ENCODE measurements at places on chromosomes 1 and 21.

- DNase-seq, result no peak
These were observed at the start of gene TNFRSF9 for GRCh38 chr1:7940745-7941436. Gene TNFRSF9, minus strand, starts transcription at chr1:7940839. Its CDS starts 845 bp downstream, at chr1:7939994.

- DNase-seq, result no peak
These were observed at the start of gene B3GALT6 for GRCh38 chr1:1232208-1232795. Gene B3GALT6, plus strand, starts transcription at chr1:1232237. Its CDS starts 42 bp downstream, at chr1:1232279.

DNA sequence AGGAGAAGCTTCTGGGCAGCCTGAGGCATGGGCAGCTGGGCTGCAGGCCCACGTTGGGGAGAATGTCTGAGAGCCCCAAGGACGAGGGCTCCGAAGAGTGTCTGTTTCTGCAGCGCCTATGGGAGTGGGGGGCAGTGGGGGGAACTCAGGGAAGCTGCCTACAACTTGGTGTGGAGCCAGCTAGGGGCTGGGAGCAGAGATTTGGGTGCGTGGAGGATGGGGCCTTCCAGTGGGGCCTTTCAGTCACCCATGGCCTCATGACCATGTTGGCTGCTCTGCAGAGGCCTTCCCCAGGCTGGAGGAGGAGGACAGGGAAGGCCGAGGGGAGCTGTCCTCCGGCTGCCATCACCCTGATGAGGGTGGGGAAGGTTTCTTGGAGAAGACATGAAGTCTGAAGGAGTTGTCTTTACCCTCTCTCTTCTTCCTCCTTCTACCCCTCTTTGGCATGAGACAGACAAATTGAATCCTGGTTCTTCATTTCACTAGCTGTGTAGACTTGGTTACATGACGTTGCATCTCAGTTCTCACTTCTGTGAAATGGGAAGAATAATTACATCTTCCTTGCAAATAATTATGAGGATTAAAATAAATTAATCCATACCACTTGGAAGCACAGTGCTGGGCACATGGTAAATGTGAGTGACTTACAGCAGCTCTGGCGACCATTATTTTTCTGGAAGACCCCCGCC, 8.3 kb downstream of the PPFIA4 start:
- no peak for DNase-seq

GRCh38 chr1:31315902-31316301, 19.1 kb downstream of the ZCCHC17 start:
- no peak for DNase-seq

DNA sequence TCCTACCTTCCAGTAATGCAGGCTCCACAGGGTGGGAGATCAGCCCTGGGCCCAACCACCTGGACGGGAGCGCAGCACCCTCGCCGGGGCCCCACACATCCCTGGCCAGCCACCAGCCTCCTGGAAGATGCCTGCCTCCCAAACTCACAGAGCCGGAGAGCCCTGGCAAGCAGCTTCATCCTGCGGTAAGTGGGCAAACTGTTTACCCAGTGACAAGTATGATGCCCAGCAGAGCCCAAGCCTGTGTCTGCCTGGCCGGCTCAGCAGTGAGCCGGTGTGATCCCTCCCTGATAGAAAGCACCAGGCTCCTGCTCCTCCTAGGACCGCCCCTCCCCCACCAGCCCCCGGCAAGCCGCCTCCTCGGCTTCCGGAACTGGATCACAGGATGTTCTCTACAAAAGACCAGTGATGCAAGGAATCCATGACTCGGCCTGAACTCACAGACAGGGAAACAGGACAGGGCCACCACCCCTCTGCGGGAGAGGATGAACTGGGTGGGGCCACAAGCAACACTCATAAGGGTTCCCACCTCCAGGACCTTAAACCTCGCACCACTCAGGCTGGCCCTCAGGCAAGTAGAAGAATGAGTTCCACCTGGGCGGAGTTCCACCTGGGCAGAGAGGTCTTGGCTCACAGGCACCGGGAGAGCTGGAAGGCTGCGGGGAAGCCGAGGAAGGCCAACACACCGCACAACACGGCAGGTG, 7.9 kb downstream of the ACOT7 start:
- DNase-seq, result peak; percentile 75

DNA sequence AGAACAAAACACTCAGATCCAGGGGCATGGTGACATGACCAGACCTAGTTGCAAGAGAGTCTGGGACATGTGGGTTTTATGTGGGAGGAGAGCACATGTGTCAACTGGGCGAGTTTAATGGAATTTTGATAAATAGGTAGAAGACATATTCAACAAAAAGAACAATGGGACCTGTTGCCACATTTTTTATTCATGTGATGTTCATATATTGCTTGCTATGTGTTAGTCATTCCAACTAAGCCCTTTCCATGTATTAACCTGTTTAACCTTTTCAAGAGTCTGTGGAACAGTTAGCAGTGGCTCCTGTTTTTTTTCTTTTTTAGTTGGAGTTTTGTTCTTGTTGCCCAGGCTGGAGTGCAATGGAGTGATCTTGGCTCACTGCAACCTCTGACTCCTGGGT, 30.1 kb upstream of the CSF3R start:
- no peak for DNase-seq

GRCh38 chr1:43991476-43992231, at the start of gene CCDC24:
Gene CCDC24, plus strand, starts transcription at chr1:43991599. Its CDS starts 280 bp downstream, at chr1:43991879.
- DNase-seq, result peak; percentile 72

DNA sequence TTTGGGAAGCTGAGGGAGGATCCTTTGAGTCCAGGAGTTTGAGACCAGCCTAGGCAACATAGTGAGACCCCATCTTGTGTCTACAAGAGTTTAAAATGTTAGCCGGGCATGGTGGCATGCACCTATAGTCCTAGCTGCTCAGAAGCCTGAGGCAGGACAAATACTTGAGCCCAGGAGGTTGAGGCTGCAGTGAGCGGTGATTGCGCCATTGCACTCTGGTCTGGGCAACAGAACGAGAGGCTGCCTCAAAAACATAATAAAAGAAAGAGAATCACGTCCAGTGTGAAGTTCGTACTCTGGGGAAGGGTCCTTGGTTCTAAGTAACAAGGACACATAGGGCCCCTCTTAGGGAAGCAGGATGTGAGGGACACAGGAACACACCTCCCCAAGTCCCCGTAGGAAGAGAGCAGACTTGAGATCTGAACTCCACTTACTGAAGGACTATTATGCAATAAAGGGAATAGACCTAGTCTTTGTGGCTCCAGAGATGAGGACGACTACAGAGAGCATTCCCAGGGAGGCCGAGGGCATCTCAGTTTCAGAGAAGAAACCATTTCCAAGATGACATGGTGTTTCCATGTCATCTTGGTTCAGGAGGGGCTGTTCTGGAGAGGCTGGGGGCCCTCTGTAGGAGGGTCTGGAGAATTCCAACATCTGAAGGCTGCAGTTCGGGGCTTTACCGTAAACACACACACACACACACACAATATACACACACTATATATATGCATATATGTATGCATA, 10.8 kb upstream of the ENO1 start:
- no peak for DNase-seq

DNA sequence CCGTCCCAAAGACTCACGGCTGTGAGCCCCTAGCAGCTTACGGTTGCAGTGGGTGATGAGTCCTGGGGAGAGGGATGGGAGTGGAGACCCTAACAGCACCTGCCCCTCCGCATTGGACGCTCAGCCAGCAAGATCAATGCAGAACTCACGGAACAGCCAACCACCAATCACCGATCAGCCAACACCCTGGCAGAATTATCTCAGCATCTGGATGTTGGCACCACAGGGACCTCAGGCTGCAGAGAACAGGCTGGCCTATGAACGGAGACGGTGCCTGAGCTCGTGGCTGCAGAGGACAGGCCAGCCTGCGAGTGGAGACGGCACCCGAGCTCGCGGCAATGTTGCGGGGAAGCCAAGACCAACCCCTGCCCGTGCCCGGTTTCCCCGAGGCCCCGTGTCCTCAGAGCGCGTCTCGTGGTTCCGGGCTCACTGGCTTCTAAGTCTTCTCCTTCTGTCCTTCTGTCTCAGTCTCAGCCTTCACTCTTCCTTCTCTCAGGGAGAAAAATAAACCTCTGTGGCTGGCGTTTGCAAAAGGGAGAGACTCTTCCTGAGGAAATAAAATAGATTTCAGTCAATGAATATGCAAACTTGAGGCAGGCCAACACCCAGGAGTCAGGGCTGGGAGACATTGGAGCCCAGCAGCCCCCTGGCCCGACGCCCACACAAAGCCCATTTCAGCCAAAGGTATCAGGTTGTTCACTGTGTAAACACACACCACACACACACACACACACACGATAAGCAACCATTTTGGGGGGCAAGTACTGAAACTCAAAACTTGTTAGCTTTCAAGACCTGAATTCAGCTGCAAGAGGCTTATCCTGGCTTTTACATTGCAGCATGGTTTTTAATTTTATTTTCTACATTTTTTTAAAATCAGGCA, 67.8 kb downstream of the SIK1 start:
- no peak for DNase-seq

- DNase-seq, result no peak
These were observed 76.0 kb downstream of the GPATCH2 start for GRCh38 chr1:217554849-217555248.

DNA sequence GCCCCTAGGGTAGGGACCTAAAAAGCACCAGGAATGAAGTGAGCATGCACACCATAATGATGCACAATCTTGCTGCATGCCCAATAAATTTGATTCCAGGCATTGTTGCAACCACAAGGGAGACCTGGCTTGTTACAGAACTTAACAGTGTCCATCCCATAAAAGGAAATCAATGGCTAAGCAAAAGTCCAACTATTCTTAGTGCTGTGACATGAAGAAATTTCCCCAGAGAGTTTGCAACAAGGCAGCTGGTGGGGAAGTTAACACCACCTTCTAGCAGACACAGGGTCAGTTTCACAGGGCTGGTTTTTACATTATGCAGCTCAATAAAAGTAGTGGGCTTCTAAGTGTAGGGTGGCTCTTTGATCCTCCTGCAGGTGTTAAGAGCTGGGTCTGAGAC, 221.1 kb downstream of the KCNJ6 start:
- no peak for DNase-seq

GRCh38 chr1:162984699-162985098, 84.5 kb upstream of the RGS4 start:
- no peak for DNase-seq

DNA sequence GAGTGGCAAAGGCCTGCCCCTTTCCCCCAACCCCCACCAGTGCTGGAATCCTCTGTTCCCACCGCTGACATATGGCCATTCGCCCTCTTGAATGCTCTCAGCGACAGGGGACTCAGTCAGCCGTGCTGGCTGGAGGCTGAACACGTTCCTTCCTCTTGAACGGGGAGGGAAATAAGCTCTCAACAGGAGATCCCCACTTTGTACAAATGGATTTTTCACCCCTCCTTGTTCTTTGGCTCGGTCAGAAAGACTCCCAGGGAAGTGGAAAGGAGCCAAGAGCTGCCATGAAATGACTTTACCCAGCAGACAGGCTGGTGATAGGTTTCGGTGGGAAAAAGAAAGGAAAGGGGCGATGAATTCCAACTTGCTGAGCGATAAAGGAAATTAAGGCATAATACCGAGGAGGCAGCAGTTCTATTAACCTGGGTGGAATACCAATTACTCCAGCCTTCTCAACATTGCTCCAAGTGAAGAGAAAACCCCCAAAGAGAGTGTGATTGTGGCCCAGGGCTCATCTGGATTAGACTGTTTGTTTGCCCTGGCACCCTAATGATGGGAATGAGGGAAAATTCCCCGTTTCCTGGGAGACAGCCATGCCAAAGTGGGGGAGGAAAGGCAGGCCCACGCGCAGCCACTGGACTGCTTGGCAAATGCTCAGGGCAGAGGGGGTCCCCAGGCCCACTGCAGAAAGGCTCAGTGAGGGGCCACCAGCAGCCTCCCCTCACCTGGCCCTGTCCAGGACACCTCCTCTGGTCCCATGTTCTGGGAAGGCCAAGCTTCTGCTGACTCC, 23.9 kb downstream of the LRP8 start:
- no peak for DNase-seq

- DNase-seq, result no peak
These were observed 41.7 kb upstream of the ZNF326 start for GRCh38 chr1:89953131-89953626.

- no peak for DNase-seq
These were observed 1.4 kb upstream of the ARHGEF2 start for GRCh38 chr1:155979597-155980343.

DNA sequence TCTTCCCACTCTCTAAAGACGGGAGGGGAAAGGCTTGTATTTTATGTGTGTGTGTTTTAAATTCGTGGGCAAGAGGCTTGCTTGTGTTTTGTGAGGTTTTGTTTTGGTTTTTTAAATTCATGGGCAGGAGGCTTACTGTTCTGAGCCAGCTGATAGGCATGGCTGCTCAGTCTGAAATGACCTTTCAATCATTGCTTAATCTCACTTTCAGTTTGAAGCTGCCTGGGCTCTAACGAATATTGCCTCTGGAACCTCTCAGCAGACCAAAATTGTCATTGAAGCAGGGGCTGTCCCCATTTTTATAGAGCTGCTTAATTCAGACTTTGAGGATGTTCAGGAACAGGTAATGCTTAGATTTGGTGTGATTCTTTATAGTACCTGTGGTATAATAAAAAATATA, 20.3 kb upstream of the TXLNA start:
- no peak for DNase-seq

GRCh38 chr1:112544011-112544688, 35.4 kb downstream of the WNT2B start:
- no peak for DNase-seq

GRCh38 chr1:51491166-51491981, 27.7 kb downstream of the EPS15 start:
- no peak for DNase-seq

- no peak for DNase-seq
These were observed 2.4 kb upstream of the RNU5D-1 start for GRCh38 chr1:44733365-44733764.

- no peak for DNase-seq
These were observed 13.5 kb downstream of the TNFRSF1B start for GRCh38 chr1:12180315-12180714.

- DNase-seq, result no peak
These were observed 111.4 kb downstream of the HLX start for GRCh38 chr1:220990427-220991339.

DNA sequence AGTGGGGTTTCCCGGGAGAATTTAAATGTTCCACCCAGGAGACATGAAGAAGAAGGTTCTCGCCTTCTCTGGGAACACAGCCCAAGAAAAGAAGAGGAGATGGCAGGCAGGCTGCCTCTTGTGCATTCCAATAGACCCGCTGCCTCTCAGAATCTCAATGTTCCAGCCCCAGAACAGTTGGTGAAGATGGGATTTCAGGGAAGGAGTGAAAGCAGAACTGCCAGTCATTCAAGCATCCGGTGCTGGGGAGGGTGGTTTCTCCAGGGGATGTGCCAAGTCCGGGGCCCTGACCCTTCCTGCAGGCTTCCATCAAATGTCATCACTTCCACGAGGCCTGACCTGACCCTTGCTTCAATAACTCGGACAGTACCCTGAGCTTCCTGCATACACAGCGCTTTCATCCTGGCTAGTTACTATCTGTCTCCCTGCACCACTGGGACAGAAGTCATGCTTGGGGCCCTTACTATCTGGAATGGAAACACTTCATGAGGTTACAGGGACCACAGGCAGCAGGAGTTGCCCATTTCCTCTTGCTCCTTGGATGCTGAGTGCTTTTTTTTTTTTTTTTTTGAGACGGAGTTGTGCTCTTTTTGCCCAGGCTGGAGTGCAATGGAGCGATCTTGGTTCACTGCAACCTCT, 386.6 kb upstream of the POU3F1 start:
- DNase-seq, result no peak
